ENCODE measurements at places on chromosomes 1 and 21. TPM values are rescaled to one million over a fixed set of nuclear protein-coding genes. Genes with fewer than 3 reads are reported as not detected.

Gene NEXN
- total RNA-seq = 2.4 TPM

Gene OR2M3
- not detected for total RNA-seq

GRCh38 chr1:190864013-190864641 lies 386.5 kb upstream of the BRINP3 start:
- DNase-seq = no peak

DNA sequence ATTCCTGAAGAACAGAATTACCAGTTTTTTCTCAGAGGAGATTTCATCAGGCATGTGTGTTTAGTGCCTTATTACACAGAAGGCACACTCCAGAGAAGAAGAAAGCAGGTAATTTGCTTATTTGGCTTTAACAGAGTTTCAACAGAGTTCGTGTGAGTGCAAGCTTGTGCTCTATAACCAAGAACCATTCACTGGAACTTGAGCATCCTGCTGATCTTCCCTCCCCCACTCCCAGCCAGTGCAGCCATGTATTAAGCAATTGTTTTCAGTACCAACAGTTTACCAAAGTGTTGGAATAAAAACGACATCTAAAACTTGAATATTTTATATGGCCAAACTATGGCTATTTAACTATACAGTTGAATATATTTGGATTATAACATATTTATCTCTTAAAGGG lies 4.3 kb downstream of the MGST3 start:
- no peak for DNase-seq

DNA sequence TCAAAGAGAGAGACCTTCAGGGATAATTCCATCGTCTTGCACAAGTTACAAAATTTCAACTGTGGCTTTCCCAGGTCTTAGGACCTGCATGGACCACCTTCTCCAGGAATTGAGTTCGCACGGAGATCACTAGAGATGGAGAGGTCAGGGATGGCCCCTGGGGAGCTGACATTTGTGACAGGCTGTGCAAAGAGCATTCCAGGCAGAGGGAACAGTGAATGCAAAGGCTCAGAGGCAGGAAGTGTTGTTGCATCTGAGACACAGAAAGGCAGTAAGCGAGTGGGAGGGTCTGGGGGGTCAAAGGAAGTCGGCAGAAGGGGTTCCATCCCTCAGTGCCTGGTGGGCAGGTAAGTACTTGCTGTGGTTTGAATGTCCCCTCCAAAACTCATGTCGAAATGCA lies 9.5 kb upstream of the SELENON start:
- no peak for DNase-seq

Data from neural progenitor cell (in vitro differentiated cells).